ENCODE measurements at places on chromosomes 6 and 20. TPM values are rescaled to one million over a fixed set of nuclear protein-coding genes. Genes with fewer than 3 reads are reported as not detected.

FKBP1C gene
- total RNA-seq = 0.89 TPM

RIPOR3 gene
- 0.29 TPM for total RNA-seq

ELOVL2 gene
- 6.0 TPM for total RNA-seq

DNA sequence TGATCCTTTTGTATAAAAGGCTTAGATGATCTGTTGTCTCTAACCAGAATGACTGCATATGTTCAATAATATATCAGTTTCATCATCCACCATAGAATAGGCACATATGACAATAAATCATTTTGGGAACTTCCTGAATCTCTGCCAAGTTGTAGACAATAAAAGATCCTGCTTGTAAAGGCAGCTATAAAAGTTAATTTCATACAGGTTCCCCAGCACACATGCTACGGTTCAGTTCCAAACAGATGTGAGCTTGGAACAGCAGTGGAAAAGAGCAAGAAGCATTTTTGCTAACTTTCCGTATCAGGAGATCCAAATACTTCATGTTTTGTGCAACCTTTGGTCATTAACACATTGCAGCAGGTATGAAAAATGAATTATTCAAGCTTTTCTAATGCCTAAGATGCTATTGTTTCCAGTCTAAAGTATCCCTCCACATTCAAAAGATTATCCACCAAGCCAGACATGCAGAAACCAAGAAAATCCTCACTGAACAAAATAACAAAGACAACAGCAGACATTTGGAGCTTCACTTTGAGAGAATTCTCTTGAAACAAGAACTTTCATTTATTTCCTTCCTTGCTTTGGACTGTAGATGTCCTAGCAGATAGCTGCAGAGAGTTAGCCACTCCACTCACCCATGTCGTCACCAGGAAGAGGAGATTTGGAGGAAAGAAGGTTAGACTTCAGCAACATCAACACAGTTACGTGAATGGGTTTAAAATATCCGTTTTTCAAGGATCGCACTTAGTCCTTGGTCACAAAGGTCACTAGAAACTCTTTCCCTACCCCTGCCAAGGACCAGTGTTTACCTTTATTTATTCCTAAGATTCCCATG is 453.5 kb upstream of the JARID2 start:
- DNase-seq = no peak

SF3B5 gene
- 115 TPM for total RNA-seq

RPS6KA2 gene
- 43.1 TPM for total RNA-seq

PABPC1L gene
- 219 TPM for total RNA-seq

- DNase-seq = no peak
Measured at GRCh38 chr6:163837691-163838431, 423.3 kb downstream of the QKI start.

- no peak for DNase-seq
Measured at GRCh38 chr20:6921717-6922386, 154.4 kb downstream of the BMP2 start.

GRCh38 chr6:36701401-36701991 is 3.9 kb downstream of the RAB44 start:
- DNase-seq = no peak

GRCh38 chr6:36997811-36998722 is 7.4 kb upstream of the FGD2 start:
- DNase-seq = no peak

GRCh38 chr20:6959900-6960312 is 192.4 kb downstream of the BMP2 start:
- no peak for DNase-seq

DNA sequence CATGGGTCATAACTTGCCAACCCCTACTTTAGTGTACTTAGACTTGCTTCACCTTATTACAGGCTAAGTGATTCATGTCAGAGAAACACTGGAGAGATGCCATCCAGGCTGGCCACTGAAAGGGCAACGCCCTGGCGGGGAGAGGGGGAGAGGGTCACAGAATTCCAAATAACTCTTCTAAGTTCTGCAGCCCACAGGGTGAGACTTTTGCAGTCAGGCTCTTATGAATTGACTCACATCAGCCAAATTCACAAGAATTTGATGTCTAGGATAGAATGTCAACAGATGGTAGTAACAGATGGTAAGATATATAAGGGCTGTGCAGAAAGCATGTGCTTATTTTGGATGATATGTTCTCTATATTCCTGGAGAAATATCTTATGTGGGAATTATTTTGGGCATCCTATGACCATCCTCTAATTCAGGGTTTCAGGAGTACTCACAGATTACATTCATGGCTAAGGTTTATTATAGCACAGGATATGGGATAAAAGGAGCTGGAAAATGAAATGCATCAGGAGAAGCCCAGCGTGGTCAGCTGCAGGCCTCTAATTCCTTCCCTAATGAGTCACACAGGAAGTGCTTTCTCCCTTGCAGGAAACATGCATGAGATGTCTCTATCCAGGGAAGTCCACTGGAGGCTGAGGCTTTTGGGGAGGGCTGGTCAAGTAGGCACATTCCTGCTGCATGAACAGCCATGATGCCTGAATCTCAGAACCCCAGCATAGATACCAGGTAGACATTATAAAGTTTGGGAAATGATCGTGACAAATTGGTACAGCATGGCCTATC is 58.7 kb upstream of the RIN2 start:
- no peak for DNase-seq

DNA sequence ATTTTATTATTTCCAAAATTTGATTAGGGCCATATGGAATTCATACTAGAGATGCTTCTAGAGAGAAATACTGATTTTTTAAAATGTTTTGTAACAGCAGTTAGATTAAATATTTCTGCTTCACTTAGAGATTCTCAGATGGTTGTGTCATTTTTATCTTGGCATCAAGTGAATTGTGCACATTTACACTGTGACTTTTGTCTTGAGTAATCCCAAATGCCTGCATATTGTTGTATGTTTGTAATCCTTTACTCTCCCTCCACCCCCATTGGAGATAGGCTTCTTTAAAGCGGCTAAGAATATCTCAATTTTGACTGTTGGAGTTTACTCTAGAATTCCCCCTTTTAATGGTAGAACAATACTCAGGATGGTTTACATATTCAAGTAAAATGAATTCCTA is 19.0 kb downstream of the STX16 start:
- DNase-seq = no peak

DNA sequence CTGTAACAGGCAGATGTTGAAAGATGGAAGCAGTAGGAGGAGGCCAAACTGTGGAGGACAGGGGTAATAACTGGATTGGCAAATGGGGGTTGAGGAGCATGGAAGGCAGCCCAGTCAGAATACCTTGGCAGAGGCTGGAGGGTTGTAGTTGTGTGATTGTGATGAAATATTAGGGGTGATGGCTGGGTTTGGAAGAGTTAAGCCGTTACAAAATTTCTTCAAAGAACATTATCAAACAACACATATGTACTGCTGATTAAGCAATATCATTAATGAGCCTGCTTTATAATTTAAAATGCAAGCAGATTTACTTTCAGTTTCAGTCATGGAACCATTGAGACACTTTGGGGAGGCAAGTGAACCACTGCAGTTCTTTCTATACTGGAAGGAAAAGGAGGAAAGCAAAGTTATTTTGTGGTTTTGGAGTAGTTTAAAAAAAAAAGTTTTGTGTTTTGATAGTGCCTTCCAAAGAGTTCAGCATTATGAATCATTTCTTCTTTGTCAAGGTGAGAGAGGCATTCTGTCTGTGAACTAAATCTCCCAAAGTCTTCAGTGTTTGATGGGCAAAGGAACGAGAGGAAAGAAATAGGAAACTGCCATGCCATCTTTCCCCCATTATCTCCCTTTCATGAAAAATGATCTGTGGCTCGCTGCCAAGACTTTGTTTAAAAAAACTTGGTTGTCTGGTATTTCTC is 20.7 kb downstream of the FOXO3 start:
- no peak for DNase-seq

GHRH gene
- 0.75 TPM for total RNA-seq

- no peak for DNase-seq
Measured at GRCh38 chr6:68657374-68658139, 22.5 kb downstream of the ADGRB3 start.

ARMC2 gene
- 16.1 TPM for total RNA-seq

DNA sequence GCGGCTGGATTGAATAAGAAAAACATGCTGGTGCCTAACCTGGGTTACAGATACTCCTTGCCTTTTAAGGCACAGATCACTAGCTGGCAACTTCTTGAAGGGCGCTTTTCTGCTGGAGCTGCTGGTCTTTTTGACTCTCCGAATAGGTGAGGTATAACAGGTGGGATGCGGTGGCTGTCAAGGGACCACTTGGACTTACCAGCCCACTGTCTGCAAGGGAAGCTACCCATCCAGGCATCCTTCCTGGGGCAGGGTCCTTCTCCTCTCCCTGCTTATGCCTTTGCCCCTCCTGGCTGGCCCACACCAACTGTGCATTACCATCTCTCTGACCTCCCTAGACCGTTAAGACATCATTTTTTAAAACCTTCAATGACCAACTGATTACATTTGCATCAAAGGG is 57.4 kb downstream of the NPEPL1 start:
- no peak for DNase-seq

GRCh38 chr20:16260911-16261310 is 312.3 kb downstream of the KIF16B start:
- no peak for DNase-seq

PLCB4 gene
- total RNA-seq = 17.2 TPM

DNA sequence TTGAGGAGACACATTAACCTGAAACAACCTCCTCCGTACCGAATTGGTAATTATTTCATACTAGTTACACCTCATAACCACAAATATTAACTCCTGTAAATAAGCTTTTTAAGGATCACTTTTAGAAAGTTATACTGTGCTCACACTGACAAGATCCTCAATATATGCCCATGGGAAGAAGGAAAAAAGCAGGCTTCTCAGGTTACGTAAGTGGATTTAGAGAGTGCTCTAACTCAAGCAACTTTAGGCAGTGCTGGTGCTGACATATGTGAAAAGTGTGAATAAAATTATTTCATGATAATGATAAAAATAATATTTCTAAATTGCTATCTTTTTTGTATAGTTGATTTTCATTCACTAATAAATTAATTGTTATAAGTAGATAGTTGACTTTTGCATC is 76.1 kb downstream of the PRKN start:
- DNase-seq = no peak

GRCh38 chr6:45576648-45577624 is 199.2 kb upstream of the SUPT3H start:
- DNase-seq = no peak

- DNase-seq = no peak
Measured at GRCh38 chr6:42933205-42933604, 3.9 kb downstream of the CNPY3 start.

TSHZ2 gene
- total RNA-seq = 22.9 TPM

PCSK2 gene
- total RNA-seq = 11.5 TPM

GRCh38 chr20:17940224-17940971 is 28.2 kb downstream of the SNX5 start:
- DNase-seq = no peak

- DNase-seq = no peak
Measured at GRCh38 chr6:30935018-30935417, 3.0 kb upstream of the SFTA2 start.

GRCh38 chr6:139540276-139540675 is 165.8 kb upstream of the CITED2 start:
- no peak for DNase-seq

DNA sequence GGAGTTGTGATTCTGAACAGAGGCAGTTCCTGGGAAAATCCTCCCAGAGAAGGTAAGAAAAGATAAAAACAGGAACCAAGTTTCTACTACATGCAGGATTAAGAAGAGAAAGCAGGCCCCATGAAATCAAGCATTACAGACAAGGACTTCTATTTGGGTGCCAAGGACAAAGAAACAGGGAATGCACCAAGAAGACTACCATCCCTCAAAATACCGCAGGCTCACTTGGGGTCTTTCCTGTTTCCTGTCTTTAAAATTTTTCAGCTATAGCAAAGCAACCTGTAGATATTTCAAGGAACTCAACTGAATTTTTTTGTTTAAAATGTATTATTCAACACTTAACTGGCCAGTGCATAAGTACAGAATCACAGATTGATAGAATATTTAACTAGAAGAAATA is 107.5 kb downstream of the THEMIS start:
- DNase-seq = no peak

DNA sequence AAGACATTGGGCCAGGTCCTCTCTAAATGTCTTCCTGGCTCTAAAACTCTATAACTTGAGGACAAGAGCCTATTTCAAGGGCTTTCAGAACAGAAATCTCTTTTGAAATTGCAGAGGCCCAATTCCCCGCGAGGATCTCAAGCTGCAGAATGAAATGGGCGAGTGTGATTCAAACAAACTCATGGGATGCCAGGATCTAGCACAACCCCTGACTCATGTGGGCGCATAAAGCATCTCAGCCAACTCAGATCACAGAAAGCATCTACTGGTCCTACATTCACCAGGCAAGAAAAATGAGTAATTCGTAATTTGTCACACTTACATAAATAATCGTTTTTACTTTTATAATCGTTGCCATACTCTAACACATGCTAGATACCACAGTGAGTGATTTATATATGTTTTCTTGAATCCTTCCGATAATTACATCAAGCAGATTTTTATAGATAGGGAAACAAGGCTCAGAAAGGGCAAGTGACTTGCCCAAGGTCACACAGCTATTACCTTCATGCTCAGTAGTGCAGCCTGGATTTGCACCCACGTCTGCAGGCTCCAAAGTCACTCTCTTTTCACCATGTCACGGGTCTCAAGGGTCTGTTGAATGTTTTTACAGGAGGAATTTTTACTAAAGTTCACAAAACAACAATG is 26.2 kb downstream of the FOXF2 start:
- no peak for DNase-seq

DNA sequence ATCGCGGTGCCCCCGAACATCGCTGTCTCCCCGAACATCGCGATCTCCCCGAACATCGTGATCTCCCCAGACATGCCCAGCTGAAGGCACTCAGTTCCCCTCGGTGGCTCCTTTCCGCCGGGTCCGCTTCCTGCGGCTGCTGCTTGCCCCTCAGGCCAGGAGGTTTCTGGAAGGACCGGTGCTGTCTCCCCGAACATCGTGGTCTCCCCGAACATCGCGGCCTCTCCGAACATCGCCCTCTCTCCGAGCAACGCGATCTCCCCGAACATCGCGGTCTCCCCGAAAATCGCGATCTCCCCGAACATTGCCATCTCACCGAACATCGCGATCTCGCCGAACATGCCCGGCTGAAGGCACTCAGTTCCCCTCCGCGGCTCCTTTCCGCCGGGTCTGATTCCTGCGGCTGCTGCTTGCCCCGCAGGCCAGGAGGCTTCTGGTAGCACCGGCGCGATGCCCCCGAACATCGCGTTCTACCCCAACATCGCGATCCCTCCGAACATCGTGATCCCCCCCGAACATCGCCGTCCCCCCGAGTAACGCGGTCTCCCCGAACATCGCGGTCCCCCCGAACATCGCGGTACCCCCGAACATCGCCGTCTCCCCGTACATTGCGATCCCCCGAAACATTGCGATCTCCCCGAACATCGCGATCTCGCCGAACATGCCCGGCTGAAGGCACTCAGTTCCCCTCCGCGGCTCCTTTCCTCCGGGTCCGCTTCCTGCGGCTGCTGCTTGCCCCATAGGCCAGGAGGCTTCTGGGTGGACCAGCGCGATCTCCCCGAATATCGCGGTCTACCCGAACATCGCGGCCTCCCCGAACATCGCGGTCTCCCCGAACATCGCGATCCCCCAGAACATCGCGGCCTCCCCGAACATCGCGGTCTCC is 808 bp downstream of the ULBP1 start:
- no peak for DNase-seq

- no peak for DNase-seq
Measured at GRCh38 chr20:63427206-63427605, 45.2 kb downstream of the KCNQ2 start.
